Aorta (tissue), 5 donors: ENCODE measurements at places on chromosomes 2 and 18. TPM values are rescaled to one million over a fixed set of nuclear protein-coding genes. Genes with fewer than 3 reads are reported as not detected.
A peak's percentile ranks its signal among the peaks of the same experiment; 100 is the strongest.

GRCh38 chr2:10432311-10433181, 15.6 kb downstream of the ODC1 start:
- DNase-seq: no peak

DNA sequence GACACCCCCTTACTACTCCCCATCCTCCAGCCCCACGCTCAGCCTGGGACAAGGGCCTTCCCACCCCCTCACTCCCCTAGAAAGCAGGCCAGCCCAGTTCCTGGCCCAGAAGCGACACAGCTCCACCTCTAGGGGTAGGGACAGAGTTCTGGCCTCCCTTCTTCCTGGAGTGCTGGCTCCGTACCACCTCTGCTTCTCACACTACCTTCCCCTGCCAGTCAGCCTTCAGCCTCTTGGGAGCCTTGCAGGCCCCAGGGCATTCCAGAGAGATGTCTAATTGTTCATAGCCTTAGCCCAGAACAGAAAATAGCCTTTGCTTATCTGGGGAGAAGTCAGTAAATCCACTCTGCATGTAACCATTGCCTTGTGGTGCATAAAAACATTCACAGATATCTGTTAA, 13.1 kb upstream of the CATIP start:
- DNase-seq: peak; percentile 83

- no peak for DNase-seq
Observed at GRCh38 chr2:113122364-113122763, 5.0 kb upstream of the IL1RN start.

- no peak for DNase-seq
Observed at GRCh38 chr2:196160101-196160500, 11.3 kb downstream of the STK17B start.

GRCh38 chr2:238391042-238391689, 35.6 kb upstream of the ASB1 start:
- DNase-seq: no peak

GRCh38 chr18:62388855-62389760, 64.0 kb downstream of the TNFRSF11A start:
- DNase-seq: no peak

The EVX2 gene
- not detected for total RNA-seq

The PRSS56 gene
- not detected for total RNA-seq

The SPATS2L gene
- total RNA-seq: 67.5 TPM

The HNMT gene
- 82.8 TPM for total RNA-seq

The TWIST2 gene
- total RNA-seq: 16.4 TPM
